ENCODE measurements at places on chromosomes 16 and 17.

DNA sequence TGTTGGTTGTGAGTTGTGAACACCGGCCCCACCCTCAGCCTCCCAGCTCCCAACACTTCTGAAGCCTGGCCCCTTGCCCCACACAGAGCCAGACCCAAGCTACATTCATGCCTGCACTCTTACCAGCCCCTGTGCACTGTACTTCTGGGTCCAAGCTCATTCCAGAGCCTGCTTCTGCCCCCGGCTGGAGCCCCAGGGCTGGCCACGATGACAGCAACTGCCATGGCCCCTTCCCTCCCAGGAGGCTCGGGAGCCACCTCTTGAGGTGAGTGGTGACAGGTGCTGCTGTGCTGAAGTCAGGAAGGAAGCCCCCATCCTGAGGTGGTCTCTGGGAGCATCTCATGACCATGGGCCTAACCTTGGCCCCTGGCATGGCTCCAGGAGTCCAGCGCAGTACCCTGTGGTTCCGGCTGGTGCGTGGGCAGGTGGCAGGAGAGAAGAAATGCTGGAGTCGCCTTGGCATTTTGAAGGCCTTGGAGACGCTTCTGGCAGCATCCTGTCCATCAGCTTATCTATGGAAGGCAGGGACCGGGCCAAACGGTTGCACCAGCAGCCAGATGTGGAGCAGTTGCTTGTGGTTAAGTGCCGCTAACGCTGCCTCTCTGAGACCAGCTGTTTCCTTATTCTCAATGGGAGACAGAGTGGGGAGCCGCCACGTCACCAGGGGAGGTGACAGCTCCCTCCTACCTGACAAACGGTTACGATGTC, 3.9 kb upstream of the CDT1 start:
- no peak for DNase-seq

- no peak for DNase-seq
Observed at GRCh38 chr17:31487063-31487647, 95.7 kb downstream of the RAB11FIP4 start.

GRCh38 chr16:69316595-69317034, 5.5 kb downstream of the VPS4A start:
- DNase-seq = no peak

- no peak for DNase-seq
Observed at GRCh38 chr16:5891296-5891695, 793.7 kb upstream of the EEF2KMT start.

DNA sequence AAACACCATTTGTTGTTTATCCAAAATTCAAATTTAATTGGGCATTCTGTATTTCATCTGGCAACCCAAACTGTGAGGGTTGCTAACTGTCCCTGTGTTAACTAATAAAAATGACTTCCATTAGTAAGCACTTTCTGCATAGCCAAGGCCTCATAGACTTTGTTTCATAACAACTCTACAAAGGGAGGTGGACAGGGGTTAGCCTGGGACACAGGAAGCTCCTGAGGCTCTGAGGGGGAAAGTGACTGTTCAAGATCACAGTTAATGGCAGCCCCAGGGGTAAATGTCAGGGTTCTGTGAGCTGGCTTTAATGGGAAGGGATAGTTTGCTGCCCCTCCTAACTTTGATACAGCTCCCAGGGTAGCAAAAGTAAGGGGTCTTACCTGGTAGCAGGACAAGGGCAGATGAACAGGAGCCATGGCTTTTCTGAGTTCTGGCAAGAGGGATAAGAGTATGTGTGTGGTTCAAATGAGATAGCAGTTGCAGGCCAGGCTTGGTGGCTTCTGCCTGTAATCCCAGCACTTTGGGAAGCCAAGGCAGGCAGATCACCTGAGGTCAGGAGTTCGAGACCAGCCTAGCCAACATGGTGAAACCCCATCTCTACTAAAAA, 2.2 kb downstream of the HEATR9 start:
- DNase-seq = no peak

DNA sequence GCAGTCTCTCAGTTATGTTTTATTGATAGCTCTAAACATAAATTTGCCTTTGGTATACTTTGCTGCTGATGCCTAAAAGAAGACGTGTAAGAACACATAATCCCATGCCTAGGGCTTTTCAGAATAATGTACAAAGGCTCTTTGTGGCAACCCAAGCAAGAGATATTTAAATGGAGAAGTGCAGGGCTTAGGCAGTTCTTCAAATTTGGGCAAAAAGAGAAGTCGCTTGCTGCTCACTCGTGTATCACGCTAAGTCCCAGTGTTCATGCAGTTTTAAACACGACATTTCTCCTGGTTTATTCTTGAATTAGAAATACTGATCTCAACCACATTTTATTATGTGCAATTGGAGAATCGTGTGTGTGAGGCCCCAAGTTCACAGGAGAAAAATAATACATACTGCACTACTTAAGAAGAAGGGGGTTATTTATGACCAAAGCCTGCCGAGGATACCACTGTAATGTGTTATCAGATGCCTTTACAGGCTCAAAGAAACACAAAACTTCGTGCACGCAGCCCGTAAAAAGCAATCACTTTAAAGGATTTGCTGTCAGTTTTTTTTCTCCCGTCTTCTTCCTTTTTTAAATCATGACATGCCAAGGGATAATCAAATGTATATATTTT, 22.5 kb upstream of the IRX6 start:
- DNase-seq = no peak

DNA sequence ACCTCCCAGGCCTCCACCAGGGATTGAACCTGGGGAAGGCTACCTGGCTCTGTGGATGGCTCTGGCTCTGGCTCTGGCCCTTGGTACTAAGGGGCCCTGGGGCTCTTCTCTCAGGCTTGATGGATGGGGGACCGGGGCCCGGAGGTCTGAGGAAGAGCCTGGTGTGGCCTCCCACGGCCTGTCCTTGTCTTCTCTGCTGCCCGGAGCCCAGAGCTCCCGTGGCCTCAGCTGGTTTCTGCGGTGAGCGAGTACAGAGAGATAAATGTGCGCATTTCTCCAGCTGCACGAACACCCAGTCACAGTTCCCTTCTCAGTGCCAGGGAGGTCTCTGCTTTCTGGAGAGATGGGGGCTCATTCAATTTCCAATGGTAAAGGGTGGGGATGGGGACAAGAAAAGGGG, 9.2 kb downstream of the MGAT5B start:
- DNase-seq = no peak

Measured in fibroblast of skin of back (primary cell).